ENCODE measurements at places on chromosomes 16 and 17.

DNA sequence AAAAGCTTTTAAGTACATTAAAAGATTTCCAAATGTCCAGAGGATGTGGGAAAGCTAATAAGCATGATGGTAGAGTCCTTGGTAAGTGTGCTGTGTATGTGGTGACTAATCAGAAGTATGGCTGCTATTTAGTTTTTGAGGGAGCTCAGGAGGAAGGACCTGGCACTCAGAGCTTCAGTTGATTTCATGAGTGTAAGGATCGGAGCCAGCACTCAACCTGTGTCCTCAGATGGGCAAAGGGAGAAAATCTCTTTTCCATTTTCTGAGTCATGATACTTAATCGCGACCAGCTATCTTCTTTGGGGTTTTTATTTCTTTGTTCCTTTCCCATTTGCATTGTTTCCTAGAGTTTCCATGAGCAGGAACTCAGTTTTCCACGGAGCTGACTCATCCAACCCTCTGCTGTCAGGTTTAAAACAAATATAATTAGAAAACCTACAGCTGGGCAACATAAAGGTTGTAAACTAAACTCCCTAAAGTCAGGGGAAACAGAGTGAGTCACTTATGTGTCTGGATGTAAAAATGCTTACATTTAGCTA lies 125.4 kb downstream of the MAP2K6 start:
- peak; percentile 93 for DNase-seq

DNA sequence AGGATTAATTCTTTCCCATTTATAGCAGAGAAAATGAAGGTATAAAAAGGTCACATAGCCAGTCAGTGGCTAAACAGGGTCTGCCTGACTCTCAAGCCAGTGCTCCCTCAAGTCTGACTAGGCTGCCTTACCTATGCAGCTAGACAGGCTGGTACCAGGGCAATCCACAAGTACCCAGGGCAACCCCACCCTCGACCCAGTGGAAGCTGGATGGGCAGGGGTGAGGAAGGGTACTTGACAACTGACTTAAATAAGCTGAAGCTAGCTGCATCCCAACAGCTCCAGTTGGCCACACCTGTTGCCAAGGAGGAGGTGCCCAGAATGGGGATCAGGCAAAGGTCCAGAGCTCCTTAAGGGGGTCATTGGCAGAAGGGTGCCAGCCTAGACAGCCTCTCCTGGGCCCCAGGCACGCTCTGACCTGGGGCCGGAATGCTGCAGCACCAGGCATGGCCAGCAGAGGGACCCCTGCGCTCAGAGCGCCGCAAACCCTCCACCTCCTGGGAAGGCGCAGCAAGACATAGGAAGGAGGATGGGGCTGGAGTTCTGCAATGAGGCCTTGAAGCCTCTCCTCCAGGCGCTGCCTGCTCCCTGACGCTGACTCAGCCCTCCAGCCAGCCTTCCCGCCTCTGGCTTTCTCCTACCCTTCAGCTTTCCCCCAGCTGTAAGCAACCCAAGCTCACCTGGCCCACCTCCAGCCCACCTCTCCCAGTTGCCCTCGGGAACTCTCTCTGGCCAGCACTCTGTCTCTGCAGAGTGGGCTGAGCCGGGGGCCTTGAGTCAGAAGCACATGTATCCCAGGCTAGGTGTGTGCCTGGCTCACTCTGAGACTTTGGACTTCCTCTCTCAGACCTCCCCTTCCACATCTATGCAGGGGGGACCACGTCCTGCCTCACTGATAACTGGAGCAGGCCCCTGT lies 28.8 kb downstream of the MPP2 start:
- DNase-seq, result peak; percentile 89

- DNase-seq, result no peak
These were observed 33.3 kb downstream of the CD300LF start for GRCh38 chr17:74679374-74679773.

DNA sequence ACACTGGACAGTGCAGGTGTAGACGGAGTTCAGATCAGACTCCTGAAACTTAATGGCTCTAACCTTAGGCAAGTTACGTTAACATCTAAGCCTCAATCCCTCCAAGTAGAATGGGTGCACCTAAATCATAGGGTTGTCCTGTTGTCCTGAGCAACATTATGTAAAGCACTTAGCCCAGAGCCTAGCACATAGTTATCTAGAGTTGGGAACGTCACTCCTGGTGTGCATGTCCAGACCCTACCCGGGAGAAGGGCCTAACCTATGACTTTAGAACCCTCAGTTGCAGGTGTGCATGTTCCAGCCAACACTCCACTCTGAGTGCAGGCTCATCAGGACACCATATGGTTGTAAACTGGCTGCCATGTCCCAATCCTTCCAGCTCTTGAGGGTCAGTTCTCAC lies 26.0 kb downstream of the LIG3 start:
- no peak for DNase-seq

DNA sequence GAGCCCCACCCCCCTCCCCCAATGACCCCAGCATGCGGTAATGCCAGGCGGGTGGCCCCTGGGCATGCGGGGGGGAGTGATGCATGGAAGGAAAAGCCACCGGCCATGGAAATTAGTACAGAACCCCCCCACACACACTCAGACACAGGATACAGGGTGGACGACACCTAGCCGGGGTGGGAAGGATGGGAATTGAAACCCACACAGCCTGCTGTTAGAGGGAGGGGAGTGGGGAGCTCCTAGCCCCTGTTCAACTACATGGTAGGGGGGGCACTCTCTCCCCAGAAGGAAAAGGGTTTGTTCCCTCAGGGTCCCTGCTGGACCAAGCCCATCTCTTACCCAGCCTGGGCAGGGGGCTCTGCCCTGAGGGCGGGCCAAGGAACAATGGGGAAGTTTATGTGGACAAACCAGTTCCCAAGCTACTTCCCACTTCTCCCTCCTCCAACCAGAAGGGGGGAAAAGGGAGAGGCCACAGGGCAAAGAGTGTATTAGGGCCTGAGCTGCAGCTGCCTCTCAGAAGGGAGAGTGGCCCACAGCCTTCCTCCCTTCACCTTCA lies 5.2 kb downstream of the TMUB2 start:
- no peak for DNase-seq

DNA sequence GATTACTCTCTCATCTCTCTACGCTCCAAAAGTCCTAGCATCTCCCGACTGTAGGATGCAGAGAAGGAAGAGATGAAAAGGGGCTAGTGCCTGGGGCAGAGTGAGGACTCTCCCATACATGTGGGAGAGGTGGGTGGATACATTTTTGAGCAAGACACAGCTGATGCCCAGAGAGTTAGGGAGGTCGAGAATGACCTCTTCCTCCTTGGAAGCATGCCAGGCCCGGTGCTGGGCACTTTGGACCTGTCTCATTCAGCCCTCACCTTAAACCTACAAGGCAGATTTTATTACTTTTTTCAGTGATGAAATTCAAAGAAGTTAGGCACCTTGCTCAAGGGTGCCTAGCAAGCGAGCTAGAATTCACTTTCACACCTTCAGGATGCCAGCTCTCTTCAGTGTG lies 38.2 kb downstream of the WSCD1 start:
- no peak for DNase-seq

Data from IMR-90 (cell line).